Activated CD4-positive, alpha-beta memory T cell treated with anti-CD3 and anti-CD28 coated beads, Interleukin-2, amount 10 ng/mL, durations not matched to agents 7 days and 5 days (primary cell): ENCODE measurements at places on chromosomes 3 and 15. TPM values are rescaled to one million over a fixed set of nuclear protein-coding genes. Genes with fewer than 3 reads are reported as not detected.

DNA sequence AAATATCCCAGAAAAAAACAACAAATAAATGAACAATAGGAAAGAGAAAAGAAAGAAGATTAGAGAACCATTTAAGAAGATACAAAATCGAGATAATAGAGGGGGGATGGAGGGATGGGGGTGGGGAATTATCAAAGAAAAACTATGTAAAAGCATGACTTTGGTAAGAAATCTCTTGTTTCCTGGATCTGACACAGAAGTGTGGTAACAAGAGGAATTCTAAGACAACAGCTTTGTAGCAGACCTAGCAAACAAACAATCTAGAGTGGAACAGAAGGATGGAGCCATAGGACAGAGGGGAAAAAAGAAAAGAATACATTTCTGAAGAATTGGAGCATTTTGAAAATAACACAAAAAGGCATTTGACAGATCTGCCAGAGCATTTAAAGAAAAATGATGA lies 49.3 kb upstream of the HEG1 start:
- DNase-seq = no peak

- DNase-seq = no peak
Observed at GRCh38 chr3:118501152-118501551, 533.5 kb downstream of the IGSF11 start.

Gene CYP11A1
- total RNA-seq = not detected

DNA sequence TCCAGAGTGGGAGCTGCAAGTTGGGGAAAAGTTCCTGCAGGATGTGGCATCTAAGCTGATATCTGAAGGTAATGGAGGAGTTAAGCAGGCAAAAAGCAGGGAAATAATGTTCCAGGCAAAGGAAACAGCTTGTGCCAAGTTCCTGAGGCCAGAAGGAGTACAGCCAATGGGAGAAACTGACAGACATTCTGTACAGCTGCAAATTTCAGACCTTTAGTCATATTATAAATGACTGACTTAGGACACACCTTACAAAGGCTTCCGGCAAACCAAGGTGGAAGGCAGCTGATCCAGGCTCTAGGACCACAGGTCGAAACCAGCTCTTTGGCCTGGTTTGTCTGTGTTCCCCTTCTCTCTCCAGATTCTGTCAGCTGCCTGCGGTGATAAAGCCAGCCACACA lies 9.3 kb downstream of the WWTR1 start:
- DNase-seq = no peak

DNA sequence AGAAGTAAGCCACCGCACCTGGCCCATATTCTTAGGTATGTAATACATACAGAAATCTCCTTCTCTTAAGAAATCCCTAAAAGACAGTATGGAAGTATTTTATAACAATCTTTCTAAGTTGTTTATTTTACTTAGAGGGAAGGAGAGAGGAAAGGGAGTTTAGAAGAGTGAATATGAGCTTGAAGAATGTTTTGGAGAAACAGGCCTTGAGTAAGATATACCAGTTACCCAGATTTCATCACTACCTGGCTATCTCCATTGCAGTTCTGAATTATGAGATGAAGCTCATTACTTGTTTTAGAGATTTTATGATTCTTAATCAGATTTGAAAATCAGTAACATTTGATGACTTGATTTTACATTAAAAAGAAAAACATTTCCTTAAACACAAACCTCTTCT lies 71.9 kb downstream of the DCUN1D1 start:
- DNase-seq = no peak

Gene CLCN2
- total RNA-seq = 4.9 TPM

GRCh38 chr15:70474471-70475406 lies 288.6 kb downstream of the UACA start:
- peak; percentile 28 for DNase-seq

DNA sequence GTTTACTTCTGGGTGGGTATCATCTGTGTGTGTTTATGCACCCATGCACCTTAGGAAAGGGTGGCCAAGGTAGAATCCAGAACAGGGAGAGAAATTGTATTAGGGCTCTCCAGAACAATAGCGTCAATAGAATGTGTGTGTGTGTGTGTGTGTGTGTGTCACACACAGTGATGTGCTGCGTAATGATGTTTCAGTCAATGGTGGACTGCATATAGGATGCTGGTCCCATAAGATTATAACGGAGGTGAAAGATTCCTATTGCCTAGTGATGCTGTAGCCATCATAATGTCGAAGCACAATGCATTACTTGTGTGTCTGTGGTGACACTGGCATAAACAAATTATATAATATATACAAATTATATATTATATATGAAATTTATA lies 69.3 kb upstream of the PRR23C start:
- DNase-seq = no peak

DNA sequence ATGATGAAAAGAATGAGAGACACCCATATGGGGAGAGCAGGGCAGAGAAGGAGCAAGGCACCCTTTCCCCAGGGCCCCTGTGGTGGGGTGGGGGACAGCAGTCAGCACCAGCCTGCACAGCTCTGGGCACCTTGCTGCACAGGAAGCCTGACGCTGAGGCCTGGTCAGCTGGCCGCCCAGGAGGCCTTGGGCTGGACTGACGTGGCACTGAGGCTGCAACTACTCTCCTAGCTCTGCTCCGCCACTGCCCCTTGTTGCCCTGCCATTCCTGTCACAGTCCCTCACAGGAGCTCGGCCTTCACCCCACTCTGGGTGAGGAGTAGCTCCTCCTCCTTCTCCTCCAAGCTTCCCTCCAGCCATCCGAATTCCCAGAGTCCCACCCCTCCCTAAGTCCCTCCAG lies 99.7 kb downstream of the CPN2 start:
- no peak for DNase-seq

- DNase-seq = no peak
Observed at GRCh38 chr3:133412183-133413132, 12.6 kb downstream of the BFSP2 start.

GRCh38 chr15:95068701-95069521 lies 837.5 kb downstream of the MCTP2 start:
- no peak for DNase-seq

- peak; percentile 33 for DNase-seq
Observed at GRCh38 chr15:70491201-70491621, 272.1 kb downstream of the UACA start.

DNA sequence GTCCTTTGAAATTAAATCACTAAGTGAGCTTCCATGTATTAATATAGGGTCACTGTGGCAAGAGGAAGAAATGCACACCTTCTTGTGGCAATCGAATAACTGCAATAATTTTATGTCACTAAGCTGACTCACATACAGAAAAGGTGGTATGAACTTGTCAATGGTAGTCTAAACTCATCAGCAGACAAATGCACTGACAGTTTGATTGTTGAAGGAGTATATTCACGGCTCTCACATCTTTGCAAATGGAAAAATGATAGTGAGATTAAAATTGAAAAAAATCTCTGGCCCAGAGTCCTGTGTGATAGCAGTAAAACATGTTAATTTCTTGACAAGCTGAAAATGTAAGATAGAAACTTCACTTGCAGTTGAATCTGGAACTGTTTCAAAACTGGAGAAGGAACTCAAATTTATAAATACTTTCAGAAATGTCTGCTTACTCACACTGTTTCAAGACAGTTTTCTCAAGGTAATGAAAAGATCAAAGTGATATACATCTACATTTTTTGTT lies 215.8 kb upstream of the CADM2 start:
- DNase-seq = no peak

GRCh38 chr3:53154881-53155285 lies 6.1 kb upstream of the PRKCD start:
- DNase-seq = no peak

Gene HRH1
- 0.95 TPM for total RNA-seq

- no peak for DNase-seq
Observed at GRCh38 chr3:50139308-50139707, 15.8 kb upstream of the SEMA3F start.

DNA sequence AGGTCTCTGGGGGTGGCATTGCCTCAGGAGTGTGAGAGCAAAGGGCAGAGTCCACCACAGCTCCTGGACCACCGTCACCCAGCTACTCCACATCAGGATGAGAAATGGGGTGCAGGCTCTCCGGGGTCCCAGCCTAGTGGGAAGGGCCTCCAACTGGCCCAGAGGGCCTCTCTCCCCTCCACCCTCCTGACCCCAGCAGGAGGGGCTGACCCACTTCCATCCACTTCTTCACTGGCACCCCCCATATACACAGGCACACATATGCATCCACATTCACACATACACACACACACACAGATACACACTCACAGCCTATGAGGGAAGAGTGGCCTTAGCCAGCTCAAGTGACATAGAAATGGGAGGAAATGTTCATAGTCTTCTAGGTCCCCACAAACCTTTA lies 286.0 kb downstream of the OCA2 start:
- no peak for DNase-seq

Gene MBD4
- total RNA-seq = 47.4 TPM

DNA sequence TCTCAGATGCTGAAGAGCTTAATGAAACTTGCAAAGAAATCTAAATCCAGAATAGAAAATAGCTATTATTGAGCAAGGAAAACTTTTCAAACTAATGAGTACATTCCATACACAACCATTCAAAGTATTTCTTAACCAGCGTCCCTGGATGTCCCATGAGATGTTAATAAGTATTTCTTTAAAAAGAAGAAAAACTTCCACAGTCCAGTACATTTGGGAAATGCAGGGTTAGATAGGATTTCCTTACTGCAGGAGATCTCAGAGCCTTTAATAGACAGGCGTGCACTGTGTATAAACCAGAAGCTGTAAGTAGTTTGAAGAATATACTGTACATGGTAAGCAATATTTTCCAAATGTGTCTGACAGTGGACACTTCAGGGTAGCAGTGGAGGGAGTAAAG lies 29.6 kb upstream of the BHLHE40 start:
- DNase-seq = no peak

GRCh38 chr3:135688003-135688402 lies 277.5 kb upstream of the PPP2R3A start:
- DNase-seq = no peak

Gene ATP13A4
- 1.7 TPM for total RNA-seq

GRCh38 chr3:4976109-4976508 lies 3.1 kb upstream of the BHLHE40 start:
- peak; percentile 73 for DNase-seq

GRCh38 chr15:93088981-93089726 lies at the start of gene RGMA:
Gene RGMA (minus strand): TSS chr15:93089211. CDS start chr15:93088932, 279 bp downstream.
- no peak for DNase-seq

- no peak for DNase-seq
Observed at GRCh38 chr3:108953700-108954099, at the start of gene GUCA1C. Gene GUCA1C (minus strand): TSS chr3:108953879. CDS start chr3:108953762, 117 bp downstream.

GRCh38 chr3:41323467-41324155 lies 124.3 kb downstream of the CTNNB1 start:
- DNase-seq = no peak

Gene ZBBX
- total RNA-seq = not detected

GRCh38 chr15:56757875-56758274 lies 24.6 kb upstream of the ZNF280D start:
- DNase-seq = no peak

- DNase-seq = no peak
Observed at GRCh38 chr3:129162729-129163579, 2.1 kb upstream of the ISY1 start.

DNA sequence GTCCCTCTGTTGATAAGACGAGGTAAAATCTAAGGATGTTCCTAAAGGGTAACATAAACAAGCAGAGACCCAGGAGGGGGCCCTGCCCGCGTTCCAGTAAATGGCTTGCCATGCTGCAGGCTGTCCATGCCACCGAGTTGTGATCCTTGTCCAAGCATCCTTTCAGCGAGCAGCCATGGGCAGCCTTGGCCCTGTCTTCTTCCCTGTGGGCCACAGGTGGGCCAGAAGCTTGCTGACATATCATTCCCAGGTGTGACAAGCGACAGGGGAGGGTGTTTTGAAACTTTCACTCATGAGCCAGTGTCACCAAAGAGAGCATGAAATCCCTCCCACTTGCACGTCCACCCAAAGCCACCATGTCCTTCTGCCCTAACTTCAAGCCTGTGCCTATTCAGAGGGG lies 53.7 kb downstream of the PCSK6 start:
- no peak for DNase-seq

- no peak for DNase-seq
Observed at GRCh38 chr15:85673326-85673725, 121.4 kb downstream of the KLHL25 start.

Gene SLC35A5
- total RNA-seq = 29.7 TPM

DNA sequence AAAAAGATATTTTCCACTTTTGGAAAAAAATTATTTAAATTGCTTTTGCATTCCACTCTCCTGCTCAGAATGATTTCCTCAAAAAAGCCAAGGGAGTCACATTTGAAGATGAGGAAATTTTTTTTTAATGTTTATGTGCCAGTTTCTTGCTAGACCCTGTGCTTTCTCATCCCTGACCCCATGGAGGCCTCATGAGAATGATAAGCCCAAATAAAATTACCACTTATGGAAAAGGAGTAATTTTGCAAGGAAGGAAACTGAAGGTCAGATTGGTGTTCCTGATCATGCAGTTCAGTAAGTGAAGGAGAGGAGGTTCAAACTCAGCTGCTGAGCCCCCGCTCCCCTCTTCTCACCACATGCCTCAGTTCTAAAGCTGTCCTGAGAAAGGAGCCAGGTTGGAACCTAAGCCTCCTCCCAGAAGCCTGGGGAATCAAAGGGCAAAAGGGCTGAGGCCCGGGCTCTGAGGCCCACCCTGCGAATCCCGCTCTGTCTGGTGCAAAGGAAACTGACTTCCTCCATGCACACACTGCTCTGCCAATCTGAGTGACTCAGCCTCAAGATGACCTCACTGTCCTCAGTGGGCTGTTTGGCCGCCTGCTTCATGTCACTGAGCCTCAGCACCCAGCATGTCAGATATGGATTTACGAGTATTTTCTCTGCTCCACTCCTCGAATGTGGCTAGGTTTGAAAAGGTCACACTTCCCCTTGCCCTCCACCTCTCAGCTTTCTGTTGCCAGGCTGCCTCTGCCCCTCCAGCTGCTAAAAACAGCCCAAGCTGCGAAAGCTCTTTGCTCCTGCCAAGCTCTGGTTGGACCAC lies 56.9 kb upstream of the FLNB start:
- DNase-seq = no peak

Gene CLDN1
- not detected for total RNA-seq

GRCh38 chr3:186510374-186511079 lies 33.7 kb downstream of the CRYGS start:
- no peak for DNase-seq

DNA sequence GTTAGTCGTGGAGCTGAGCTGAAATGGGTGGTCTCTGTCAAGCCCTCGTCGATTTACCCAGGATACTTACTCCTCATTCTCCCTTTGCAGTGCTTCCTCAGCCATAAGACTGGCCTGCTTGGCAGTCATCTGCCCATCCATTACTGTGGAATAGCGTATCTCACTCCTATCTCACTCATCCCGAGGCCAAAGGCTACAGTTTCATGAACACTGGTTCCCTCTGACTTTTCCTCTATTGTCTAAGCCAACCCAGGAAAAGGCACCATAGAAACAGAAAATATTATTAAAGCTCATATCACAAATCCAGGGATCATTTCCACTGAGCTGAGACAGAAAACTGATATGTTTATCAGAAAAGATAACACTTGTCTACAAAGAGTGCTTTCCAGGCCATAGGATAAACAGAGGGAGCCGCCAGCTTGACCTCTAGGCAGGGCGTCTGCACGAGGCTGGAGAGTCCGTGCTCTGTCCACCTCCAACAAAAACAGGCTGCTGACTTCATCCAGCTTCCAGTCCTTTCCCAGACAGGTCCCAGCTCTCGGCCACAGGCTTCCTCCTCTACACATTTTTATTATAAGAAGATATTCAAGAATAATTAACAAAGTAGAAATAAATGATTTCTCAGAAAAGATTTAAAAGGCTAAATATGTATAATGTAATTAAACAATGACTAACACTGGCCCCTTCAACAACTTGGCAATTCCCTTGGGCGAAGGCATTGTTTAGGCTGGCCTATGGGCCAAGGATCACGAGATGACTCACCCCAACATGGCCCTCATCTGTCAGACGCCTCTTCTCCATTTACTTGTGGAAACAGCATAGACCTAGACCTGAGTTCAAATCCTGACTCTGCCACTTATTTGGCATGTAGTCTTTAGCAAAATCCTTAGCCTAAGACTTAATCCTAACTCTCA lies 27.4 kb upstream of the BOC start:
- no peak for DNase-seq
